ENCODE measurements at places on chromosomes 3 and 15.

- no peak for DNase-seq
Observed at GRCh38 chr3:184443364-184443763, 63.5 kb downstream of the CHRD start.

DNA sequence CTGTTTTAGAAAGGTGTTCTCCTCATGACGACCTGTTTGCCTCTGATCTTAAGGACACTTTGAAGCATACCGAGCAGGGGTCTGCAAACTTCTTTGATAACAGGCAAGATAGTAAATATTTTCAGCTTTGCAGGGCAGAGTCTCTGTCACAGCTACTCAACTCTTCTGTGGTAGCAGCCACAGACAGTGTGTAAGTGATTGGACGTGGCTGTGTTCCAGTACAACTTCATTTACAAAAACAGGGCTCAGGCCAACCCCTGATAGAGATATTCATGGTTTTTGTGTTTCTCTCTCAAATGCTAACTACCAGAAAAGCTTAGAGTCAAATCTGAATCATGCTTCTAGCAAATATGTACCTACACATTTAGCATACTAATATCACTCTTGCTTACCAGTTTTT is 51.5 kb downstream of the TGFBR2 start:
- no peak for DNase-seq

GRCh38 chr15:78104566-78105475 is 12.5 kb downstream of the SH2D7 start:
- no peak for DNase-seq

DNA sequence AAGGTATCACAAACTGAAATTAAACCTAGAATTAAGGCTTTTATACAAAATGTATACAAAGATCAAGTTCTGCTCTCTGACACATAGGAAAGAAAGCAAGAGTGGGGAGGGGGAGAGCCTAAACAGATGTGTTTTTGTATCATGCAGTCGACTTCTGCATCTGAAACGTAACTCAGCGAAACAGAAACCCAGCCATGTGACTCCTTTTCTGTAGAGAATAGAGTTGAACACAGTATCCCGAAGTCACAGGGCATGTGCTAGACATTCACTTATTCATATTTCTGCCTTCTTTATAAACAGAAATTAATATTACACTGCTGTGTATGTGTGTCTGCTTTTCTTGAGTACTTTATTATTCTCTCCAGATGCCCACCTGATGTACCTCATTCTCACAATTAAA is 121.0 kb downstream of the PDZRN3 start:
- DNase-seq: no peak

- no peak for DNase-seq
Observed at GRCh38 chr3:120147072-120147871, 53.0 kb upstream of the GSK3B start.
